ENCODE measurements at places on chromosomes 11 and 22. TPM values are rescaled to one million over a fixed set of nuclear protein-coding genes. Genes with fewer than 3 reads are reported as not detected.

DNA sequence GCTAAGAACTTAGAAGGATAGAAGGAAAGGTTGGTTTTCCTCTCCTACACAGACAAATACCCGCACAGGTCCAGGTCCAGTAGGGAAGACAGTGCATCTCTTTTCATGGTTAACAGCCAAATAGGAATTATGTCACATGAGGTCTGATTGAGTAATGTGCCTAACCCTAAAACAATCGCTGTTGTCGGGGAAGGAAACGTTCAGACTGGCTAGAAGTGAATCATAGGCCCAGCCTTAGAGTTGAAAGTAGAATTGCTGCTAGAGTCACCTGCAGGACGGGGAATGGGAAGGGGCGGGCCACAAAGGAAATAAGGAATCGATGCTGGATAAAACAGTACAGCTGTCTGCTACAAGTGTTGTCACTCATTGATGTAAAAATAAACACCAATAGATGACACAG lies 12.4 kb upstream of the HTATIP2 start:
- DNase-seq: no peak

DNA sequence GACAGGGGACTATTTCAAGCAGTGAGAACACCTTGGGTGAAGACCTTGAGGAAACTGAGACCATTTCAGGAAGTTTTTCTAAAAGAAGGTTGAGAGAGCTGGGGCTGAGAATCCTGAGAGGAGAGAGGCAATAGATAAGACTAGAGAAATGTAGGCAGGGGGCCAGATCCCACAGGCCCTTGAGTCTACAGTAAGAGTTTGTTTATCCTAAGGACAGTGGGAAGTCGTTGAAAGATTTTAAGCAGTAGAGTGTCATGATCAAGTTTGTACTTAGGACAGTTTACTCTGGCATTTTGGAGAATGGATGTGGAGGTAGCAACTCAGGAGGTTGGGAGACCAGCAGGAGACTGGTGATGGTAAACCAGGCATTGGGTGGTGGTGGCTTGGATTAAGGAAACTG lies 17.1 kb downstream of the HSD17B12 start:
- no peak for DNase-seq

Gene GPR83
- not detected for total RNA-seq

DNA sequence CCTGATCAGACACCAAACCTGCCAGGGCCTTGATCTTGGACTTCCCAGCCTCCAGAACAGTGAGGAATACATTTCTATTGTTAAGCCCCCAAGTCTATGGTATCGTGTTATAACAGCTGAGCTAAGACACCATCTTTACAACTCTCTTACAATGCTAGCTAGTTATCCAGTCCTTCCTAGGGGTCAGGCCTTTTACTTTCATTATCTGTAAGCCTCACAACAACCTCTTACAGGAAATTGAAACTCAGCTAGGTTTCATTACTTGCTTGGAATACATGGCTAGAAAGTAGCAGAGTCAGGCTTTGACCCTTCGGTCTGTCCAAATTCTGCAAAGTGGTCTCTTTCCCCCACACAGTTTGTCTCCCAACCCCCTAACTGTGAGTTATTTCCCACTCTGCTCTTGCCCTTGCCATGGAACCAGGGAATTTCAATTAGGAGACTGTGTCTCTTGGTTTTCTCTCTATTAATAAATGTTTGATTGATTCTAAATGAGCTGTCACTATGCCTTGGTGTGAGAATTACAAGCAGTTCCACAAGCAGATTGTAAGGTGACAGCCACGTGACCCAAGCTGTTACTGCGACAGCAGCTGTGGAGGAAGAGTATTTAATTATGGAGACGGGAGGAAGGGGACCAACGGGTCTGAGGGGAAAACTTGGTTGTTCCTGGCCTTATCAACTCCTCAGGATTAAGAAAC lies 38.4 kb upstream of the CLMP start:
- no peak for DNase-seq

DNA sequence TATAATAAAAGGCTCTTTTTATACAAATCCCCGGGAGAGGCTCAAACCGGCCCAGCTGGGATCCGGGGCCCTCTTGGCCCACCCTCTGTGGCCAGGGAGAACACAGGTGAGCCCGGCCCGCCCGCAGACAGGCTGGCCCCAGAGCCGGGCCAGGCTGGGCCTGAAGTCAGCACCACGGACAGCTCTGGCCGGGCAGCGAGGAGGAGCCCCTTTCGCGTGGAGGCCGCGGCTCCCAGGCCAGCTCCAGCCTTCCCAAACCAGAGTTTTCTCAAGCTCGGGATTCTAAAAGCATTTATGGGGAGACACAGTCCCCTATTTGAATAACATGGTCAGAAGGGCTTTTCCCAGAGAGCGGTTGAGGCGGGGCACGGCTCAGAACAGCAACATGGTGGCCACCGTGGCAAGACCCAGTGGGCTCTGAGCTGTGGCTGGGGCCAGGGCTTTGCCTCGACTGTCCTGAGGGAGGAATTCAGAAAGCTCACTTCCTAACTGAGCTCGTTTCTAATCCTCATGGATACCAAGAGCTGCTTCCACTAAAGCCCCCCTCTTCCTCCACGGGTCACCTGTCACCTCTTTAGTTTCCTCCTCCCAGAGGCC lies 115.4 kb downstream of the BRD1 start:
- no peak for DNase-seq

- no peak for DNase-seq
Observed at GRCh38 chr22:40363059-40363458, 7.3 kb upstream of the SGSM3 start.

GRCh38 chr11:125594958-125595357 lies 2.3 kb downstream of the STT3A start:
- no peak for DNase-seq

- DNase-seq: no peak
Observed at GRCh38 chr11:36513965-36514364, 3.9 kb upstream of the TRAF6 start.
